SK-MEL-5 (cell line): ENCODE measurements at places on chromosomes 13 and 19. TPM values are rescaled to one million over a fixed set of nuclear protein-coding genes. Genes with fewer than 3 reads are reported as not detected.

Gene SPPL2B
- 8.2 and 8.8 TPM in 2 replicates for total RNA-seq

Gene PSG2
- total RNA-seq, result not detected in 2 replicates

DNA sequence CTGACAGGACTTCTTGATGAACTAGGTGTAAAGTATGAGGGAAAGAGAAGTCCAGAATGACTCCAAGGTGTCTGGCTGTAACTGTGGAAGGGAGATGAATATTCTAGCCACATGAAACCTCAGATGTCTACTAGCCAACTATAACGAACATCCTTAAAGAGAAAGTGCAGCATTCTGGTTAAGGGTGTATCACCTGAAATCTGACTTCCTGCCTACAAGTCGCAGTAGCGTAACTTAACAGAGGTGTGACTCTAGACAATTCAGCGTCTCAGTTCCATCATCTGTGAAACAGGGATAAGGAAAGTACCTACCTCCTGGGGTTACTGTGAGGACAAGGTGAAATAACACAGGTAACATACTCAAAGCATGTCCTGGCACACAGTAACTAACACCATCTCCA, 145.7 kb upstream of the FBXL3 start:
- no peak for DNase-seq

GRCh38 chr13:41460074-41460465, 2.7 kb downstream of the RGCC start:
- no peak for DNase-seq

DNA sequence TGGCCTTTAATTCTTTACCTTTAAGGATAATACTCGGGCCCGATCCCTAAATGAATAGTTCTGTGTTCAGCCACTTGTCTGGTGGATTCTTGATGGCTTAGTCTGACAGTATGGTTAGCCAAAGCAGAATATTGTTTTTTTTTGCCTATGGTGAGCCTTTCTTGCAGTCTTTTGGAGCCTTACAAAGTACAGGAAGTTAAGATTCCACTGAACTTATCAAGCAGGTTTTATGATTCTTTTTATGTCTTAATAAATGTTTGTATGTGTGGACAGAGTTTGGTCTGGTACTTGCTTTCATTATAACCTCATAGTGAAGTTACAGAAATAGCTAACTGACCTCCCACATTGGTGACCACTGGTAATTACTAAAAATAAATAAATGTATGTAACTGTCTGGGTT, 17.1 kb downstream of the PCCA start:
- DNase-seq, result no peak

DNA sequence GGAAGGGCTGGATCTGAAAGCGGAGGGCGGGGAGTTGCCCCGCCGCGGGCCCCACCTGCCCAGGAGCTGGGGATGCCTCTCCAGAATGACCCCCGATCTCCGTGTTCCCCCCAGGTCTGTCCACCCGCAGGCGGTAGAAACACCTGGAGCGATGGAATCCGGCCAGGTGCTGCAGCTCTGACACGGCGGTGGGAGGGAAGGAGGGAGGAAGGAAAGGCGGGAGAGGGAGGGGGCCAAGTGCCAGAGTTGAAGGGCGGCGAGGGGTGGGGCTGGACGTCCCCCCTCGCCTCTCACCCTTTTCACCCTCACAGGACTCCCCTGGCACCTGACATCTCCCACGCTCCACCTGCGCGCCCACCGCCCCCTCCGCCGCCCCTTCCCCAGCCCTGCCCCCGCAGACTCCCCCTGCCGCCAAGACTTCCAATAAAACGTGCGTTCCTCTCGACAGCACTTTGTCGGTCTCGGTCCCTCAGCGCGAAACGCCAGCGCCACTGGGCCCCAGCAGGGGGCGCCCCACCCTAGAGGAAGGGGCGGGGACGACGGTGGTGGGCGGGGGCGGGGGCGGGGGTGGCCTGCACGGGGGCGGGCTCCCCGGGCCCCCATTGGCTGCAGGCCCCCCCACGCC, 337 bp upstream of the FXYD7 start:
- peak; percentile 54 for DNase-seq

DNA sequence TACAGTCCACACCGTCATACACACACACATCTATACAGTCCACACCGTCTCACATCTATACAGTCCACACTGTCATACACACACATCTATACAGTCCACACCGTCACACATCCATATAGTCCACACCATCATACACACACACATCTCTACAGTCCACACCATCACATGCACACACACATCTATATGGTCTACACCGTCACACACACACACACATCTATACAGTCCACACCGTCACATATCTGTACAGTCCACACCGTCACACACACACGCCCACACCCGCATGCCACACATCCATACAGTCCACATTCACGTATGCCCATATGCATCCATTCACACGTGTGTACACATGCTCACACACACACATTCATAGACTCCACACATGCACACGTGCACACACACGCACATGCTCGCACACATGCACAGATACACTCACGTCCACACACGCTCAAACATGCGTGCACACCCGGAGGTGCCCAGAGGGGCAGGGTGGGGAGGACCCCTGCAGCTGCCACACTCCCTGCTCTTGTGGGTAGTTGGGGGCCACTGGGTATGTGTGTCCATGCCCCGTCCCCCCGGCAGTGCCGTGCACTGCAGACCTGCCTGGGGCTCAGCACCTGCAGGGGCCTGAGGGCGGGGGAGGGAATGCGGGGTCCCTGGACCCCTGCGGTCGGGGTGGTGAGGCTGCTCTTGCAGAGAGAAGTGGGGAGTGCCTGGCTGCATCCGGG, 29.2 kb downstream of the PIAS4 start:
- no peak for DNase-seq

DNA sequence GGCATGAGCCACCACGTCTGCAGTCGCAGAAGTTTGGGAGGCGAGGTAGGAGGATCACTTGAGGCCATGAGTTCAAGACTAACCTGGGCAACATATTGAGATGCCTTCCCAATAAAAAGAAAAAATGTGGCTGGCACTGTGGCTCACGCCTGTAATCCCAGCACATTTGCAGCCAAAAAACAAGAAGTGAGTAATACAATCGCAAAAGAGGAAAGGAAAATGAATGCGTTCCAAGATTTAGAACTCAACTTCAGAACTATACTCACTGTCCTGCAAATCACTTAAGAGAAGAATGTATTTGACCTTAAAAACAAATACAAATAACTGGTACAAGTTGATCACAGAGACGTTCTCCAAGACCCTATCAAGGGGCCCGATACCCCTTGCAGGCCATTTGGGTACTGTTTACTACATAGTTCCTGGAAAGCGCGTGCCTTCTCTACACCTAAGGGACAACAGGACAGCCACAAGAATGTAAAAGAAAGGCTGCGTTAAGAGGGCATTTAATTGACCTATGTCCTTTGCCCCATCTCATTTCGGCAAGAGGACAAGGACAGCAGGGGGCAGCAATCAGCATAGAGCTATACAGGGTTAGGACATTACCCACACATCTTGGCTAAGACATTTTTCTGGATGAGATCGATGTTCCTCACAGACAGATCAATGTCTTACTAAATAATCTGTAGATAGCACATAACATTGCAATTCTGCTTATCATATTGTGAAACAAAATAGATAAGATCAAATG, 41.3 kb downstream of the FLT3 start:
- DNase-seq, result peak; percentile 70

DNA sequence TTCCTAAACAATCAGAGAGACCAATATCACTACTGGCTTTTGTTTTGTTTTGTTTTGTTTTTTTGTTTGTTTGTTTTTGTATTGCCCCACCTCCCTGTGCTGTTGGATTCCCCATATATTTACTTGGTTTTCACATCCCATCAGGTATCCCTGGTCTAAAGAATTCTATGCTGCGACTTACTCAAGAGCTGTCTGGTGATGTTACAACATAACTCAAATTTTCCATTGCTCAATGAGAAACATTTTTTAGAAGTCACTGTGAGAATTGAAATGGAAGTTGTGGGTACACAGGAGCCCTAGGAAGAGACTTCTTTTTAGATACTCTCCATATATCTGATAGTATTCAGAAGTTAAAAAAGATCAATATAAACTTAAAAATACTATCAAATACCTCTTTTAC, 181.4 kb downstream of the KLF5 start:
- no peak for DNase-seq

- no peak for DNase-seq
These were observed 1399.2 kb upstream of the ATXN8OS start for GRCh38 chr13:68708336-68708908.

DNA sequence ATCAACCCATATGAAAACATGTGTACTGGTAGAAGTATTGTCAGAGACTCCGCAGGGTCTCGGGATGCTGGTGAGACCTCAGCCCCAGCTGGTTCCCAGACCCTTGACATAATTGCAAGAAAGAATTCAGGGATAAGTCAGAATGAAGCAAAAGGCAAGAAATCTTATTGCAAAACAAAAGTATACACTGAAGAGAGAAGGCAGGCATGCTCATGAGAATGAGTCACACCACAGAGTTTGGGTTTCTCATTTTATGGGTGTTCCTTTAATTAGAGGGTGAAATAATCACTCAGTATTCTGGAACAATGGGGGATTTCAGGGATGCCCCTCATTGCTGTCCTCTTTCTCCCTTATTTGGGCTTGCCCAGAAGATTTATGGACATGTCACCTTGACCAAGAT, 1423.8 kb upstream of the MIR17HG start:
- peak; percentile 30 for DNase-seq

- no peak for DNase-seq
These were observed 195.3 kb downstream of the LMO7 start for GRCh38 chr13:75831389-75831788.

DNA sequence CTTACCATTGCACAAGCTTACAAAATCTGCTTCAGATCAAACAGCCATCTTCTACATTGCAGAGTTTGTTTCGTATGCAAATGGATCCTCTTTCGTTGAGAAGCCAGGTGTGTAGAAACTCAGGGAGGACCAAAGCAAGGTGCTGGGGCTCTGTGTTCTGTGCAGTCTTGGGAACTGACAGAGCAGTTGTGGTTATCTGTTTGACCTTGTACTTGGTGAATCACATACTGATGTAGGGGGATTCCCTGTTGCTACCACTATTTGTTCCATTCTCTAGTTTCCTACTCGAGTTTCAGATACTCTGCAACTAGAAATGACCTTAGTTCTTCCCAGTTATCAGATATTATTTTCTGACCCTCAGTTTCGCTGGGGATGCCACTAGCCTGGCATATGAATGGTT, 95.2 kb upstream of the CLDN10 start:
- no peak for DNase-seq

DNA sequence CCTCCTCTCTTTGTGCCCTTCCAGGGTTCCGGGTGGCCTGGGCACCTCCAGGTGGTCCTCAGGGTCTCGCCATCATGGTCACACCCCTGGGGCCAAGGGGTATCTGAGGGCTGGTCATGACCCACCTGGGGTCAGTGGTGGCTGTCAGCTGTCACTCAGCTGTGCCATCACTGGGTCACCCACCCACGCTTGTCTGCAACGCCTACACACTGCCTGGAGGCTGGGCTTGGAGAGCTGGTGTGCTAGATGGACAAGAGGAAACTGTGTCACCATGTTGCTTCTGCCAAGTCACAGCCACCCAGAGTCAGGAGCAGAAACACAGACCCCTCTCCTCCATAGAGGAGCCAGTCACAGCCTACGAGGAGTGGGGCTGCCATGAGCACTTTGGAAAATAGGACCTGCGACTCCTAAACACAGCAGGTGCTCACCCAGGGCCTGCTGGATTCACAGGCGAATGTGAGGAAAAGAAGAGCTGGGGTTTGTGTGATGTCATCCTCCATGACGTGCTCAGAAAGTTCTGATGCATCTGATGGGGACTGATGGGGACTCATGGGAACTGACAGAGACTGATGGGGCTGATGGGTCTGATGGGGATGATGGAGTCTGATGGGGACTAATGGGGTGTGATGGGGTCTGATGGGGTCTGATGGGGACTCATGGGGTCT, 10.7 kb upstream of the GRTP1 start:
- DNase-seq, result no peak

DNA sequence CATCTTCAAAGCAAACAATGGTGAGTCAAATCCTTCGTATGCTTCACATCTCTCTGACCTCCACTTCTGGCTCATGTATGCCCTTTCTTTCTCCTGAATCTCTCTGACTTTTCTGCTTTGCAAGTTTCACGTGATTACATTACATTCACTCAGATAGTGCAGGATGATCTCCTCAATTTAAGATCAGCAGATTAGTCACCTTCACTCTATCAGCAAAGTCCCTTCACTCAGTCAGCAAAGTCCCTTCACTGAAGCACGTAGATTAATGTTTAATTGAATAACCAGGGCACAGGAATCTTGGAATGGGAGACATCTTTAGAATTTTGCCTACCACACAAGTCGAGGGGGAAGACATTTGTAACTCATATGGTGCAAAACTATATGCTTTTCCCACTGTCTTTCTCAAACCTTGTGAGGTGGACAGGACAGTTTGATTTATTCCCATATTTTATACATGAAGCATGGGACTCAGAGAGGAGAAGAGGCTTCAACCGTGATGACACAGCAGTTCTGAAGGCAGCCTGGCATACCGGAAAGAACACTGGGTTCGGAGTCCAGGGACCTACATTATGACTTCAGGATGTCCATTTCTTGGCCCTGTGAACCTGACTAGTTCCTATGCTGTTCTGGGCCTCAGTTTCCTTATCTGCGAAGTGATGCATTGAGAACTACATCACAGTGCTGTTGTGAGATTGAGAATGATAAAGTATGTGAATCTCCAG, 23.3 kb downstream of the SIGLECL1 start:
- no peak for DNase-seq
